ENCODE measurements at places on chromosomes 2 and 18.

- DNase-seq = no peak
Observed at GRCh38 chr2:227653419-227653818, 13.2 kb upstream of the SCYGR5 start.

DNA sequence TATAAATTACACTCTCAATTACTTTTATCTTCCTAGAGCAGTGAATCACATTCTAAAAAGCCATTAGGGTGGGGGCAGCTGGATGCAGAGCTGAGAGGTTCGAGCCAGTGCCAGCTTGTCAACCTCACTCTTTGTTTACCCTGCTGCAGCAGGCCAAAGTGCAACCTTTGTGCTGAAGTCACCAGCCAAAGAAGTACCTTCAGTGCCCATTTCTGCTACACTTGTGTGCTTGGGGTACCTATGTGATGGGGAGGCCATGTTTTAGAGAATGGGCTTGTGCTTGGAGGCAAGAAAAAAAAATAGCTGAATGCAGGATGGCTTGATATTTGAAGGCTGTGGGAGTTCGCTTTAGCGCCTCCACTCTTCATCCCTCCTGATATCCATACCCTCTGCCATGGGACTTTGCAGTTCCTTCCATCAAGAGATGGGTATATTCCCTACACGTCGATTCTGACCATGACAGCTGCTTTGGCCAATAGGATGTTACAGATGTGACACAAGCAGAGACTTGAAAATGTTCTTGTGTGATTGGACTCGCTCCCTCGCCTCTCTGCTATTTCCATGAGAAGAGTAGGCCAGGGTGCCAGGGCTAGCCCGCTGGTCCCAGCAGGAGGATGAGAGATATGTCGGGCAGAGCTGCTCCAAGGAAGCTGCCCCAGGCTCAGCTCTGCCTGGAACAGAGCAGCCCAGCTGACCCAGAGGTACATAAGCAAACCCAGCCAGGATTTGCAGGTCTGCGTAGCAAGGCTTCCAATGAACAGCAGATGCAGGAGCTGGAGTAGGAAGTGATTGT lies 12.7 kb upstream of the FZD5 start:
- no peak for DNase-seq

DNA sequence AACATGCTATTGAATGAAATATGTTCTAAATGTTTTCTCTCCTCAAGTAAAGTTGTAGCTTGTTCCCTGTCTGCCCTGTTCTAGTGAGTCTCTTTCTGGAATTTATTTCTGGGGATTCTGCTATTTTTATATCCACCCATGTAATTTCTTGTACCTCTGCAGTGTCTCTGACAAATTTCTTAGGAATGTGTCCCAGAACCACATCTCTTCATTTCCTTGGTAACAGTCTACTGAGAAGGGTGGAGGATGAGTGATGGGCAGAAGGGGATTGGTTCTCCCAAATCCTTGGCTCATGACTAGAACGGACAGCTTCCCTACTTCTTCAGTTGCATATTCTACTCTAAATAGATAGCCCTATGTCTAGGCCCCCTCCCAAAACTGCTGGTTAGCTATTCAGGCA lies 490.6 kb upstream of the LINC00305 start:
- DNase-seq = no peak

DNA sequence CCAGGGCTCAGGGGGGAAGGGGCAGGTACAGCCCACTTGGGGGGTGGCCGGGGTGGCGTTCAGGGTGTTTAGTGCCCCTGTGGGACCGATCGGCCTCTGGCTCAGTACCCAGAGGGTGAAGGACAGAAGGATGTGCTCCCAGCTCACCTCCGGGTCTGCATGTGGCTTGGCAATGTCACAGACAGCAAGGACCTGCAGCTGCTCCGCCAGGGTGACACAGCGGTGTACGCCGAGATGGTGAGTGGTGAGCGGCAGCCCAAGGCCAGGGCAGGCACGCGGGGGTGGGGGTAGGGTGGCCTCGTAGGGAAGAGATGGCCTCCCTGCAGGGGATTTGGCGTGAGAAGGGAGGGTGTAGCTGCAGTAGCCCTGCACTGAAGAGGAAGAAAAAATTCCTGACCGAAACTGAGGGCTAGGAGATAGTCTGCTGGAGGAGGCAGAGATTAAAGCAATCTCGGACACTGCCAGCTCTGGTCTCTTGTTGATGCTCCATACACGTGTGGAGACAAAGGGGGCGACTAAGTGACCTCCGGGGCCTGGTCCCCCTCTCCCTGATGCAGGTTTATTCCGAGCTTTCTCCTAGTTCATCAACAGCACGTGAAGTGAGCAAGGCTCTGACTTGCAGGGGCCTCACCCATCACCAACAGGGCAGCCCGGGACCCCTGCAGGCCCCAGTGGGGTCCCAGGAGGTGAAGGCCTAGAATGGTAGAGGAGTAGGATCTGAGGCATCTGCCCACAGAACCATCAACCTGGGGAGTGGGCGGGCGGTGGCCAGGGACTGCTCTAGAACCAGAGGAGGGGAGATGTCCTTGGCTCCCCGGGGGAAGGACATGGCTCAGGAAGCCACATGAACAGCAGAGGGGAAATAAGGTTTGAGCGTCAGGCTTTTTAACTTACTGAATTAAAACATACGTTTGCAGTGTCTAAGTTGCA lies 45.4 kb downstream of the FER1L5 start:
- DNase-seq = no peak

GRCh38 chr2:167289651-167290410 lies 401.6 kb downstream of the XIRP2 start:
- DNase-seq = no peak

DNA sequence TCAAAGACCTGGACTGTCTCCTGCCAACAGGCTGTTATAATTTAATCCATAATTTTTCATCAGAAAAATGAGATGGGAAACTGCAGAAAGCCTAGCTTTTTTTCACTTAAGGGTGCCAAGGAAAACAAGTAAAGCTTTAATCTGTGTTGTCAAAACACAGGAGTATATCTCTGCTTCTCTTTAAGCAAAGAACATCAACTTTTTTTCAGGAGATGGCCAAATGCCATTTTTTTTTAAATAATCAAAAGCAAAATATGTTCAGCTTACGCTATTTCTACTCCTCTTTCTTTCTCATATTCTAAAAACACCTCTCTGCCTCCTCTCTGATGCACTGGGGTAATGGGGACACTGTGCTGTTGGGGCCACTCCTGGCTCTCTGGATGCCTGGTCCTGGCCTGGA lies 73.1 kb upstream of the NXPH2 start:
- no peak for DNase-seq

- DNase-seq = no peak
Observed at GRCh38 chr2:241629762-241630435, 7.1 kb downstream of the THAP4 start.

GRCh38 chr18:79625195-79625923 lies 54.2 kb upstream of the CTDP1 start:
- no peak for DNase-seq

DNA sequence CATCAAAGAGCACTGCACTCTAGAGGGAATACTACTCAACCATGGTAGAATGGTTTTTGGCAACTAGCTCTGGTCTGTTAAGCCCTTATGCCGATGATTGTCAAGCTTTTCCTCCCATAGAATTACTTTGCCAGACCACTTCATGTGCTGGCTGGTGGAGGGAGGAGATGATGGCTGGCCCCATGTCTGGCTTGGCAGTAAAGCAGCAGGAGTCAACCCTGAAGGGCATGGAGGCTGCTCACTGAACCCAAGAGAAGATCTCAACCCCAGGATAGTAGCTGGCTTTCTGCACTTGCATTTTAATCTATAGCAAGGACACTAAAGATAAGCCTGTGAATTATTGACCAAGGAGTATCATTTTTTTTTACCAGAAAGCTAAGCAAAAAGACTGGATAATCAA lies 309.9 kb downstream of the PIEZO2 start:
- no peak for DNase-seq

DNA sequence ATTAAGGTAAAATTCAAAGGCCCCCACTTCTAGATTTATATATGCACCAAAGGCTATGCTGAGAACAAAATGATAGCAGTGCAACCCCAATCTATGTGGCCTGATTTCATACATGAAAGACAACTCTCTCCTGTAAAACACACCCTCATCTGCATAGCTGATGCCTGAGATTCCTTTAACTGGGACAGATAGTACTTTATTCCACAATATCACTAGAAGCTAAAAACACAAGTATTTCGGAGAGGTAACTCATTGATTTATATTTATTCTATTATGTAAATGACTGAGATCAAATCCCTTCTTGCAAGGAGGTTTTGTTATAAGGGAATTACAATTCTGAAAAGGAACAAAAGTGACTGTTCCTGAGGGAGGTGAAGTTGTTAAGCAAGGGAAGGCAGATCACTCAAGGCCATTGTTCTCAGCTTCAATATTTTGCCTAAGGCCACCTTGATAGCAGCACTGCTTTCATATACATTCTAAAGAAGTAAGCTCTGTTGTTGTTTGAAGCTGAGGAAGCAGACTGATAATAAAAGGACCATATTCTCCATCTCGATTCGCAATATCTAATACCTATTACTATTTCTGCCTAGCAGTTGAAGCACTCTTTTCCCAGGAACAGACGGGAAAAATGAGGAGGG lies 471.0 kb upstream of the CDH7 start:
- DNase-seq = no peak

DNA sequence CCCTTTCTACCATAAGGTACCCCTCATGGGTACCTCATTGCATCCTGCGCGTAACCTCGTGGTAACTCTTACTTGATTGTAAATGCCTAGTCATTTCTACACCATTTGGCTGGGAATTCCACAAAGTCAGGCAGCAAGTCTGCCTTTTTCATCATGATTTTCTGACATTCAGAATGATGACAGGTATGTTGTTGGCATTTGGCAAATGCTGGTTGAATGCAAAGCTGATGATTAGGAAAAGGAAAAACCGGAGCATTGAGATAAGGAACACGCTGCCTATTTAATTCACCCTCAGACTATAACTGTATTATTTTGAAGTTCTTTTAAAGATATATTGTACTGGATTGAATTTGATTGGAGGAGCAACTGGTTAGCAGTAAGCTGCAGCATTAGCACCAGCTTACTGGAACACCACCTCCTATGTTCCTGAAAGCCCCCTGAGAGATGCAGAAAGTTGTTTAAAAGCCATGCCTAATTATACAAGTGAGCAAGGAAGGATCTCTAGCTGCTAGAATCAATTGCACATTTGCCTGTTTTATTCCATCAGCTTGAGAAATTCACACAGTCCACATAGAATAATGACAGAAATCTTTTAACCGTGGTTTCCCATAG lies 520.1 kb downstream of the LRP1B start:
- DNase-seq = no peak

DNA sequence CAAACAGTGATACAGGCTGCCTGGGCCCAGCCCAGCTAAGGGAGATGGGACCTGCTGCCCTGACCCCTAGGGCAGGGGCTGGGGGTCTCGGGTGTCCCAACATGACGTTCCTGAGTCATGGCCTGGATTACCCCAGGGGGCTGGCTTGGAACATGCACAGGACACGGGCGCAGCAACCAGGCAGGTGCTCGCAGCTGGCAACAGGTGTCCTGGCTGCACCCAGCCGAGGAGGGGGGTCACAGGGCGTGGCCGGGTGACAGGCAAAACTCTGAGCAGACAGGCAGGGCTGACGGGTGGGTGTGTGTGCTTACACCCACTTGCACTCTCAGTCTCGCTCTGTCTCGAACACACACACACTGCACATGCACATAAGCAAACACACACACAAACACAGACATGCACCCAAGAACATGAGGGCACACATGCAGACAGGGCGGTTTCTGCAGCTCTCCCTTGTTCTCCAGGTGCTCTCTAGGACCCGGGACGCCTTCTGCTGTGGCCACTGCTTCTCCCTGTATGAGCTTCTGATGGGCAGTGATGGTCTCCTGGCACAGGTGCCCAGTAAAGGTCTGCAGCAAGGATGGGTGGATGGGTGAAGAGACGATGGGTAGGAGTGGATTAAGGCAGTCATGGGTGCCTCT lies 33.7 kb upstream of the TAF1B start:
- no peak for DNase-seq

DNA sequence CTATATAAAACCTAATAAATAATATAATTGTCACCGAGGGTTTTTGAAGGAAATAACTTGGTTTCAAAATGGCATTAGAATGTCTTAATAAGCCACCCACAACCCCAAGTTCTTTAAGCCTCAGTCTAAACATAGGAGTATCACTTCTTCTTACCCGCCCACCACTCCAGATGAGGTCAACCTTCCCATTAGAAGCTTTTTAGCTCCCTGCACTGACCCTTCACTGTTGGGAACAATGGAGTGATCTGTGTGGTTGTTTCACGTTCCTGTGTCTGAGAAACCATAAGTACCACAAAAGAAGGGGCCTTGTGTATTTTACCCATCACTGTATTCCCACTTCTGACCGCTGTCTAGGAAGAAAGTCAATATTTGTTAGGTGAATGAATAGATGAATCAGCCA lies 326.3 kb upstream of the ZNF521 start:
- DNase-seq = no peak

- no peak for DNase-seq
Observed at GRCh38 chr2:232464544-232464885, 8.6 kb downstream of the ALPI start.
